ENCODE measurements at places on chromosomes 5 and 9.

DNA sequence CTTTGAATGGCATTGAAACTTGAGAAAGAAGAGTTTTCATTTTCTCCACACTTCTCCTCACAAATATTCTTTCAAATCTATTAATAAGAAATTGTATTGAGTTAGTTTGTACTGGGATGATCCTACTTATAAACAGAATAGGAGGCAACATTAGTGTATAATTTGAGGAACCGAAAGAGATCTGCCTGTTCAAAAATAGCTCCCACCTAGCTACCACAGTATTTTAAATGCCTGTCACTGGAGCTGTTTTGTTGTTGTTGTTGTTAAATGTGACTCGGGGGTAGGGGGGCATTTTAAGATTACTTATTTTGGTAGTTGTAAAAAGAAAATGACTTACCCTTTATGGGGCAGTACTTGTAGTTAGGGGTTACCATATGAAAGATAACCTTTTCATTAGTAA lies 20.1 kb upstream of the HAPLN1 start:
- H3K27ac ChIP-seq = no peak overlapping the region
- no peaks in the 10 kb centered on the region for H3K36me3 ChIP-seq
- no peaks in the 10 kb centered on the region for H3K27me3 ChIP-seq
- H3K4me3 ChIP-seq = no peak overlapping the region

DNA sequence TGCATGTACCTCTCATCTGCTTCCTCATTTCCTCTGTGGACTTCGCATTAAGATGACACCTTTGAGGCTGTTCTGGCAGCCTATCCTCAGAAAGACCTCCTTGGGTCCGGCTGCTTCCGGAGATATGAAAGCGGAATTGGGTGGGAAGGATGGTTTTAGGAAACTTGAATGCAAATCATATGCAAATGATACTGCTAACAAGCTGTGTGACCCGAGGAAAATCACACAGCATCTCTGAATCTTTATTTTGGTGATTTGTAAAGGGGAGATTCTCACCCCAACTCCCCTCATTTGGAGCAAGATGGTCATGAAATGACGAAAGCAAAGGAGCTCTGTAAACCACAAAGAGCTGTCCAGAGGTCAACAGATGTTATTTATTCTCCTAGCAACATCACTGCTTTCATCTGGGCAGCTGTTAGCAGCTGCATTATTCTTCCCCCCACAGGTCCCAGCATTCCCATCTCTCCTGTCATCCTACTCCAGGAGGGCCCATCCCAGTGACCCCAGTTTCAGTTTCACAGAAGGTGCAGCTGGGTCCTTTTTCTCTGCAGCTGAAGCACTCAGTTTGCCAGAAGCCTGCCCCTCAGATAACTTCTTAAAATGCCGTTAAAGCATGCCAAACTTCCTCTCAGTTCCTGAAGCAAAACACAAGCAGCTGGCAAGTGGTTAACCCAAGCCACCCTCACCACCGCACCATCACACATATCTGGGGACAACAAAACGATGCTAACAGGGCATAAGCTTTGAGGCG lies 269.5 kb downstream of the SEC61B start:
- H3K4me3 ChIP-seq = no peak overlapping the region
- peaks cover 8% of the 10 kb centered on the region for H3K27me3 ChIP-seq
- no peak for DNase-seq
- H3K36me3 ChIP-seq = no peaks in the 10 kb centered on the region
- H3K4me1 ChIP-seq = peaks cover 9% of the 10 kb centered on the region

- H3K27me3 ChIP-seq = no peaks in the 10 kb centered on the region
- no peak overlapping the region for H3K27ac ChIP-seq
- no peak for DNase-seq
- no peaks in the 10 kb centered on the region for H3K4me1 ChIP-seq
These were observed 79.0 kb upstream of the RAI14 start for GRCh38 chr5:34576891-34577666.

DNA sequence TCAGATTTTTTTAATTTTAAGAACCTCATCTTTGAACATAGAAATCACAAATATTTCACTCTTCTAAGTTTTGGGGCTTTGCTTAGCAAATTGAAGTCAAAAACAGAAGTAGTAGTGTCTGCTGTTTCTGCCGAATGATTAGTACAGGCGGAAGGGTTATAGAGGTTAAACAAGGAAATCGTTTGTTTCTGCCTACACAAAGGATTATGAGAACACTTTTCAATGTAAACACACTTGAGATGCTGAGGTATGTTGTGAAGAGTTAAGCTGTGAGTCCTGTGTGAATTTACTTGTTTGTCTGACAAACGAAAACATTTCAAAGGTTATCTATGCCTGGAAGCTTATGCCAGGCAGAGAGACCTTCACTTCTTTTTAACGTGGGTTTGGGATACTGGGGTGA lies 224.8 kb downstream of the CETN3 start:
- H3K27me3 ChIP-seq = no peaks in the 10 kb centered on the region
- H3K4me3 ChIP-seq = no peak overlapping the region
- H3K4me1 ChIP-seq = no peaks in the 10 kb centered on the region
- H3K27ac ChIP-seq = no peak overlapping the region

GRCh38 chr5:9108162-9108561 lies 437.7 kb downstream of the SEMA5A start:
- H3K4me3 ChIP-seq = no peak overlapping the region
- no peaks in the 10 kb centered on the region for H3K27me3 ChIP-seq
- H3K36me3 ChIP-seq = no peaks in the 10 kb centered on the region

GRCh38 chr5:135843571-135844337 lies 9.3 kb downstream of the SLC25A48 start:
- peaks cover 7% of the 10 kb centered on the region for H3K27me3 ChIP-seq
- no peak for DNase-seq
- no peak overlapping the region for H3K4me3 ChIP-seq
- no peak overlapping the region for H3K27ac ChIP-seq

Measured in activated T-helper 2 cell treated with anti-CD3 and anti-CD28 coated beads, Interferon-gamma antibody, Interleukin-2, Interleukin-4, amounts not matched to agents 10 μg/mL and 5 μg/mL and 100 μg/mL, durations not matched to agents 14 hours and 24 hours and 36 hours (primary cell).